ENCODE measurements at places on chromosomes 2 and 18. TPM values are rescaled to one million over a fixed set of nuclear protein-coding genes. Genes with fewer than 3 reads are reported as not detected.
A peak's percentile ranks its signal among the peaks of the same experiment; 100 is the strongest.

Gene ZDBF2
- 2.5 TPM for polyA plus RNA-seq

Gene ACKR3
- 8.5 TPM for polyA plus RNA-seq

Gene RAB6D
- 0.15 TPM for polyA plus RNA-seq

Gene LANCL1
- polyA plus RNA-seq = 37.9 TPM

Gene UBR3
- polyA plus RNA-seq = 8.9 TPM

Gene UGT1A1
- polyA plus RNA-seq = not detected

Gene LYG1
- polyA plus RNA-seq = 0.19 TPM

Gene RAX
- polyA plus RNA-seq = not detected

Gene ACVR1
- 16.2 TPM for polyA plus RNA-seq

Gene NOL4
- not detected for polyA plus RNA-seq

- no peak for DNase-seq
Measured at GRCh38 chr2:3180082-3180908, 197.3 kb downstream of the EIPR1 start.

DNA sequence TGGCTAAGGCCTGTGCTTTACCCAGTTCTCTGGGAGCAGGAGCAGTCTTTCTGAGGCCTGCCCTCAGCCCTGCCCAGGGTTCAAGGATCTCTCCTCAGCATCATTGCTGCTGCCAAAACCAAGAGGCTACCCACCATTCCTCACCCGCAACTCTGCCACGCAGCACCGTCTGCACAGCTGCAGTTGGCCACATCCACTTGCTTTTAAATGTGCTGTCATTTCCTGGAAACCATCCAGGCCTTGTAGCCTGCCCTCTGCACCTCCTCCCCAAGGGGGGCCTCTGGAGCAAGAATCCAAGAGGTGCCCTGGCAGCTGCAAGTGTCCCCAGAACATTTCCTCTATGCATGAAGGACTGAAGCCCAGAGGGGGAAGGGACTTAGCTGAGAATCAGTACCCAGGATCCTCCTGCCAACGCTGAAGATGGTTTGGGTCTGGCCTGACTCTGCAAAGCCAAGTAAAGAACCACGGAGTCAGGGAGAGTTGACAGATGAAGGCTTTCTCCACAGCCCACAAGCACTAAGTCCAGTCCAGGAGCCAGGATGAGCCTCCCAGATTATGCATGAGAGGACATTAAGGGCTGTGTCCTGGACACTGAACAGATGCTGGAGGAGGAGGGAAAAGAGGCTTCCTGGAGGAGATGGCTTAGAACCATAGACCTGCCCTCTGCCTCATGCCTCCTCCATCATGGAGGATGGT, 14.9 kb downstream of the EMX1 start:
- peak; percentile 54 for DNase-seq

- no peak for DNase-seq
Measured at GRCh38 chr2:7633566-7634153, 716.4 kb downstream of the RNF144A start.

DNA sequence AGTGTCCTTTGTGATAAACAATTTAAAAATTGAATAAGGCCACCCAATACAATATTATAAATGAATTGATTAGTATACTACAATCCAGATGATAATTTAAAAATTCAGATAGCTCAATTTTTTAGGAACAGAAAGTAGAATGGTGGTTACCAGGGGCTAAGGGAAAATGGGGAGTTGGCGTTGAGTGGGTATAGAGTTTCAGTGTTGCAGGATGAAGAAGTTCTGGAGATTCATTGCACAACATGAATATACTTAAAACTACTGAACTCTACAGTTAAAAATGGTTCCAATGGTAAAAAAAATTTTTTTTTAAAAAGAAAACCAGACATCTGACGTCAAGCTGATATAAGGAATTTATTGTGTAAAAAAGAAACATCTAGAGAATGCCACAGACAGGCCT, 20.9 kb downstream of the SLC39A6 start:
- no peak for DNase-seq

GRCh38 chr2:160747501-160748170, 254.0 kb upstream of the RBMS1 start:
- peak; percentile 90 for DNase-seq

- DNase-seq = no peak
Measured at GRCh38 chr2:134148843-134149472, 104.9 kb upstream of the MGAT5 start.

DNA sequence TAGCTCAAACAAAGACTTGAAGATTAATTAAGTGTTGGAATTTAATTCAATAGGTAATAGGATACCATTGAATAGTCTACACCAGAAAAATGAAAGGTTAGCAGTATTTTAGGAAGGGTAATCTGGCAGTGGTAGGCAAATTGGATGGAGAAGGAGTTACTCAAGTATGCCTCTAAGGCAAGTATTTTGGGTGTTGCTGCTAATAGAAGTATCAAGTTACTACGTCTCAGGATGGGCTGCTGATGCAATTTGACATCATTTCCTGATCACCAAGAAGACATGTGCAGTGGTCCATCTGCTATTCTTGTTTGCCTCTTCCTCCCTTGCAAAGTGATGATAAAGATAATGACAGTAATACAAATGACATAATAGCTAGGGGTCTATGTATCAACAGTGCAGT, 485.3 kb downstream of the TGIF1 start:
- no peak for DNase-seq

DNA sequence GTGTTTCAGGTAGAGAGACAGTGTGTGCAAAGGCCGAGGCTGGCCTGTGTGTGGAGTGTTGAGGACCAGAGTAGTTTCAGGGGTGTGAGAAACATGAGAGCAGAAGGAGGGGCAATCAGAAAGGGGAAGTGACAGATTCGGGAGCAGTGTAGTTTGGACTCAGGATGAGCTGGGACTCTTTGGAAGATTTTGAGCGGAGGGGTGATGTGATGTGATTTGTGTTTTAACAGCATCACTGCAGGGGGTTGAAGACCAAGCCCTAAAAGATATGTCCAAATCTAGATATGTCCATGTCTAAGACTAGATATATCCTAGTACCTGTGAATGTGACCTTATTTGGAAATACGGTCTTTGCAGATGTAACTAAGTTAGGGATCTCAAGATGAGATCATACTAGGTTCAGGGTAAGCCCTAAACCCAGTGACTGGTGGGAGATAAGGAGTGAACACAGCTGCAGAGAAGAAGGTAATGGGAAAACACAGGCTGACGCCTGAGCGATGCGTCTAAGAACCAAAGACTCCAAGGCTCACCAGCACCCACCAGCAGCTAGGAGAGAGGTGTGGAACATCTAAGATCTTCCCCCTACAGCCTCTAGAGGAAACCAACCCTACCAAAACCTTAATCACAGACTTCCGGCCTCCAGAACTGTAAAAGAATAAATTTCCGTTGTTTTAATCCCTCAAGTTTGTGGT, 38.5 kb upstream of the MYO3B start:
- no peak for DNase-seq

DNA sequence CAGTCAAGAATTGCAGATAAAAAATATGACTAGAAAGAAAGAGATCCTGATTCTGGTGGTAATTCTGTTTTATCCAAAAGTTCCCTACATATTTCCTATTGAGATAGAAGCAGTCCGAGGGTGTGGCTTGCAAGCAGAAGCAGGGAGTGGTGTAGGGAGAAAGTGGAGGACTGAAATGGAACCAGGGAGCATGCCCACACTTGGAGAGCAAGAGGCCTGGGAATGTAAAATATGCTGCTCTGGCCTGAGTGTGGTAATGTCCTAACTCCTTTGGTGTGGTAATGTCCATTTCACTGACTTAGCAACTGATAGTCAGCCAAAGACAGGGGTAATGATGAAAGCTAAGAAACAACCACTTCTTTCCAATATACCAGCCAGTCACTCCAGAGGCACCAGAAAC, 30.1 kb upstream of the FMNL2 start:
- DNase-seq = peak; percentile 44

DNA sequence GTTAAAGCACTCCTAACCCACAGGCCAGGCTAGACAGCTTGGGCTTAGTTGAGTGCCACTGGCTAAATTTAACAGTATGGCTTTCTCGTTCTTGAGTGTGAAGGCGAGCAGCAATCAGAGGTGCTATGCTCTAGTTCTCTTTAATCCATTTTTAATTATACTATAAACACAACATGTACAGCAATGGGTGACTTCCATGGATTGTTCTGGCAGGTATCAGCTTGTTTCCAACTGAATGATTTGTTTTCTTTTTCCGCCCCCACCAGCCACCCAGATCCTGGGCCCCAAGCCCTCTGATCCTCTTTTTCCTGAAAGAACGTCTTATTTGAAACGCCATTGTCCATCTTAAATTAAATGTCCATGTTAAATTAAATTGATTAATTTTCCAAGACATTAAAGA, 244.8 kb downstream of the IKZF2 start:
- no peak for DNase-seq

GRCh38 chr2:60882971-60883753, 1.8 kb downstream of the REL start:
- peak; percentile 39 for DNase-seq

GRCh38 chr2:48983551-48983950, 170.8 kb downstream of the FSHR start:
- no peak for DNase-seq

GRCh38 chr2:190579915-190580846, 45.7 kb upstream of the NEMP2 start:
- no peak for DNase-seq

GRCh38 chr2:18849841-18850578, 260.6 kb upstream of the NT5C1B start:
- DNase-seq = no peak

- peak; percentile 66 for DNase-seq
Measured at GRCh38 chr2:80073134-80073561, 231.4 kb downstream of the LRRTM1 start.

GRCh38 chr2:53200072-53200471, 567.5 kb upstream of the CHAC2 start:
- no peak for DNase-seq

GRCh38 chr2:174516501-174517378, 29.9 kb upstream of the GPR155 start:
- no peak for DNase-seq

- DNase-seq = no peak
Measured at GRCh38 chr18:32386471-32386870, 84.2 kb downstream of the GAREM1 start.

DNA sequence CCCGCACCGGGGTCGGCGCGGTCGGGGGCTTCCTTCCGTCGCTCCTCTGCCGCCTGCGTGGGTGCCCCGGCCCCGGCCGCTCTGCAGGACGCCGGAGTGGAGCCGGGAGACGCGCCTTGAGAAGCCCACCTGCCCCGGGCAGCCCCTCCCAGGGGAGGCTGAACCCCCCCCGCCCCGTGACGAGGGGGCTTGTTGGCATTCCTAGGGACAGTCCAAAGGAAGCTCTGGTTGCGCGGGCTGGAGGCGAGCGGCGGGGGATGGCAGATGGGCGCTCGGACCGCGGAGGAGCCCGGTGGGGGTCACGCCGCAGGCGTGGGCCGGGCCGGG, 133.5 kb upstream of the MGAT5 start:
- no peak for DNase-seq

DNA sequence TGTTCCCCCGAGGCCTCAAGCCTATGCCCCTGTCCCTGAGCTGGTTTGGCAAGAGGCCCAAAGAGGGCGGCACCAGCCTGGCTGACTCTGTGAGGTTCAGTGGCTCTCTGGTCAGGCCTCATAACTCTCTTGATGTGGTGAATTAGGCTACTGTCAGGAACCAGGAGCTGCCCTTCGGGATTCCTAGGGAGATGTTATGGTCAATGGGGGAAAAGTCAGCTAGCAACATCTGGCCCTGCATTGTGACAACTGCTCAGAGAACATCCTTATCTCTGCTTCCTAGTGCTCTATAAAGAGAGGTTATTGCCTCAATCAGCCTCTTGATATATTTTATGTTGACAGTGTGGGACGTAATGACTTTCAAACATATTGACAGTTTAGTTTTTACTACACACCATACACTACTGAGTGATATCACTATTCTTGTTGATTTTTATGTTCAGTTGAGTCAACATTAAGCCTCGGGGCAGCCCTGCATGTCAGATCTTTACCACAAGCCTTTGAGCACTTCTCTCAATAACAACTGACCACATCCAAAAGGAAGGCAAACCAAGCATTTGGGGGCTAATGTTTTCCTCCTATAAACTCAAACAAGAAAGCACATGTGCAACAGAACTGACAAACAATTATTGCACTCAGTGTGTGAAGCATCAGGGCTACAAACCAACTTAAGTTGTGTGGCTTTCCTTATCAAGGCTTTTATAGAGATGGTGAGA, 448.3 kb upstream of the SLC14A2 start:
- peak; percentile 73 for DNase-seq

GRCh38 chr2:223560749-223561435, 41.3 kb downstream of the SCG2 start:
- DNase-seq = peak; percentile 39

- DNase-seq = no peak
Measured at GRCh38 chr18:58390399-58390798, 238.5 kb downstream of the ALPK2 start.

DNA sequence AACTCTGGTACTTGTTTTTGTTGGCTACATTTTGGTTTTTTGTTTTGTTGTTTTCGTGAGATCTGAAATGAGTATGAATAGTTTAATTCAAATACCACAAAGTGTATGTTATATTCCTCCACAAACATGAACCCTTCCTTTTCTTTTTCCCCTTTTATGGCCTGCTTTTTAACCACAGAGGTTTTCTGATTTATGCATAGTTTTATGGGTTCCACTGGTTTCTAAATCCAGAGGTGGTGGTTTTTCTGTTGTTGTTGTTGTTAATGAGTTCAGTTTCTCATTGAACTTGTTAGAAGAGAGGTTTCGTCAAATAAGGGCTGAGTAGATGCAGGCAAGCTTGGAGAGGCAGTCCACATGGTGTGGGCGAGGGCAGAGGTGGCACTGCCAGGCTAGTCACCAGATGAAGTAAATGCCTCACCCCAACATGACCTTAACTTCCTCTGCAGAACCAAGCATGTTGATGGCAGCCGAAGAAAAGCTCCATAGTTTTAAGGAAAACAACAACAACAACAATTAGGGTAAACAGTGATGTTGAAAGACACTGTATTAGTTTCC, 72.5 kb downstream of the RIF1 start:
- DNase-seq = no peak

DNA sequence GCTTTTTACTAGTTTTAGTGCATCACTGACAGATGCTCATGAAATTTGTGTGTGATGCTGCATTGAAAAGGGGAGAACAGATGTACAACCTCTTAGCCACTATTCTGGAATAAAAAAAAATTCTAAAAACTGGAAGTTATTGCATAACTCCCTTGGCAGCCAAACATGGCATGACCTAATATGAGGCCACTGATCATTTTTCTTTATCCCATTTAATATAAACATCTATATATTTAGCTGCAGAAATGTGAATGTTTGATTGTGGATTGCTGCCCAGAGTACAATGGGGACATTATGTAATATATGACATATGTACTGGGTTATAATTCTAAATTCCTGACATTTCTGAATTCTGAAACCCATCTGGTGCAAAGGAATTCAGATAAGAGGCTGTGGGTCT, 86.5 kb downstream of the CDCA7 start:
- peak; percentile 35 for DNase-seq

- no peak for DNase-seq
Measured at GRCh38 chr18:33536904-33537303, 41.1 kb upstream of the ASXL3 start.
